ENCODE measurements at places on chromosomes 12 and 14.

DNA sequence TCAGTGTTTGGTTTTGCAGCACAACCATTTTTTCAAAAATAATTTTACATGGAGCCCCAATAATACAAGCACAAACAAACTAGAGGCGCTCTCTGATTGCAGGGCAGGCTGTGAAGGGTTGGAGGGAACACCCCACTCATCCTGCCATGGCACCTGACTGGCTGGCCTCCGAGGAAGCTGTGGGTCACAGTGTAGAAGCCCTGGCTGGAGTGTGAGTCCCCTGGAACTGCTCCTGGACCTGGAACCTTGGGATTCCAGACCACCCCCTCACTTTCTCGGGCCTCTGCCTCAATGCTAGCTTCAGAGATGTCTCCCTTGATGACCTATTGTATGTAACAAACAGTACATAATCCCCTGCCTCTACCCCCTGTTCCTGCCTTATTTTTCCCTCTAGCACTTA lies 14.8 kb upstream of the SERPINA12 start:
- DNase-seq = no peak

DNA sequence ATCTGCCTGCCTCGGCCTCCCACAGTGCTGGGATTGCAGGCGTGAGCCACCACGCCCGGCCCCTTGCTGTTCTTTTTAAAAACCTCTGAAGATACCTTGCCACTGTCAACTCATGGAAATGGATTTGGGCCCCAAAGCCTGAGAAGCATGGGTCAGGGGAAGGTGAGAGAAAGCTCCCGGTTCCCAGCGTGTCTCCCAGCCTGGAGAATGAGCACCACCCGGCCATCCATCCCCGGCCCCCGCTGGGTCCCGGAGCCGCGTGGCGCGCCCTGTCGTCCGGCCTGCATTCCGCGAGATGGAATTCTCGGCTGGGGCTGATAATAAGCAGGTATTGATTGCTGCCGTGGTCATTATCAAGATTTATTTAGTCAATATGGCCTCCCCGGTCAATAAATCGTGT lies 126.5 kb upstream of the MYL2 start:
- DNase-seq = no peak

GRCh38 chr14:52402812-52403526 lies 88.9 kb downstream of the PTGER2 start:
- peak; percentile 69 for DNase-seq

GRCh38 chr14:75191100-75191499 lies 14.7 kb upstream of the TMED10 start:
- no peak for DNase-seq

GRCh38 chr12:127297327-127297726 lies 969.6 kb upstream of the TMEM132C start:
- no peak for DNase-seq
